Suprapubic skin (tissue), 4 donors: ENCODE measurements at places on chromosomes 7 and 10.
A peak's percentile ranks its signal among the peaks of the same experiment; 100 is the strongest.

DNA sequence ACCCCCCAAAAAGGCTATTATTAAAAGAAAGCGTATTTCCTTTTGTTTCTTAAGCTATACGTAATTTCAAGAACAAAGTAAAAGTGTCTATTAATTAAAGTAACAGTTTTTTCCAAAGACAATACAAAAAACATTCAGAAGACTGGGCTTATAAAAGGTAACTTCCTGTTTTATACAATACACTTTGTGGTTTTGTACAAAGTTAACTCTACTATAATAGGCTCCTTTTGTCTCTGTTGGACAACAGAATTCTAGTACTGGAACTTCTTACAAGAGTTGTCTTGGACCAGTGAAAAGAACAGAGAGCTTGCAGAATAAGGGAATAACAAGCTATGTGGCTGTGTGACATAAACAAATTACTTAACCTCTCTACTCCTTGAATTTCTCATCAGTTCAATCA, 21.5 kb downstream of the SFMBT2 start:
- no peaks in the 10 kb centered on the region for H3K36me3 ChIP-seq
- H3K27ac ChIP-seq = no peak overlapping the region
- no peaks in the 10 kb centered on the region for H3K27me3 ChIP-seq
- H3K4me3 ChIP-seq = no peak overlapping the region
- no peaks in the 10 kb centered on the region for H3K4me1 ChIP-seq

GRCh38 chr7:159040146-159040545, 104.5 kb downstream of the VIPR2 start:
- DNase-seq = no peak
- H3K4me3 ChIP-seq = no peak overlapping the region
- no peaks in the 10 kb centered on the region for H3K36me3 ChIP-seq
- no peaks in the 10 kb centered on the region for H3K27me3 ChIP-seq
- no peak overlapping the region for H3K27ac ChIP-seq
- H3K4me1 ChIP-seq = no peaks in the 10 kb centered on the region

DNA sequence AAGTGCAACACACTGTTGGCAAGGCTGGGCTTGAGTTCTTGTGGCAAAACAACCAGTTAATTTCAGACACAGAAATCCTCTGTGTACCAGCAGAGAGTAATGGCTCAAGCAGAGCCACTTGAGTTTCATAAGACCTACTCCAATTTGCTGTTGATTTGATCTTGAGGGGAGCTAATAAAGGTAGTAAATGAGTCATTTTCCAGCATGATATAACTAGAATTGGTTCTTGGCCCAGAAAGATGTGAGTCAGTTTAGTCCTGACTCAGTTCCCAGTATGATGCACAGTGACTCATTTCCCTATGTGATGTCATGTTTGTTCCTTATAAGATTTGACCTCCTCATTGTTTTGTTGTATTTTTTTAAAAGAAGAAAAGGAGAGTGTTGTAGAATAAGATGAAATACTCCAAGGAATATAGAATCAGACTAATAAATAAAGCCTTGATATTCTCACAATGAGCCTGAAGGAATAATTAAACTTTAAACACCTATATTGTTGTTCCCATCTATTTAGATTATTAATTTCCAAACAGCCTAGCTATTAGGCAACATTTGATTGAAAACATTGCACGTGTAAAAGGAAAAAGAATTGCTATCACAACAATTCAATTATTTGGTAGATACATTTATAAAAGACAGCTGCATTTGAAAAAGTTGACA, 186.2 kb downstream of the REEP3 start:
- peaks cover 39% of the 10 kb centered on the region for H3K4me1 ChIP-seq

DNA sequence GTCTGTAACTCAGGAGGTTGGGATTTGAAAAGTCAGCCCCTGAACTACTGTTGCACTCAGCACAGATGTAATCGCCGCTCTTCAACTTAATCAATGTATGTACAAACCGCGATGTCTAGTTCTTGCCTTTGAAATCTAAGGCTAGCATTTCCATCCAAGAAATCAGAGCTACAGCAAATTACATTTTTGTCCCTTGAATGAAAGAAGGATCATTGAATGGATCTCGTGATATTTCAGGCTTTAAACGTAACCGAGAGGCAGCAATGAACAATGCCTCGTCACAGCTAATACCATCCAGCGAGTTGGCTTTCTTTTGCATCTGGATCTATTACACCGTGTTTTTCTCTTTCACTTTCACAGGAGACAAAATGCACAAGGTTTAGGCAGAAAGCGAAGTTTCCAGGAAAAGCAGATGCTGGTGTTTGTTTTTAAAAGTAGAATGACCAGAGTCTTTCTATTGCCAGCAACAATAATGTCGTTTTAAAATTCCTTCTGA, 5.5 kb downstream of the SKIDA1 start:
- peaks cover 79% of the 10 kb centered on the region for H3K4me1 ChIP-seq
- peak overlapping the region; percentile 87 for H3K4me3 ChIP-seq
- H3K27ac ChIP-seq = peak overlapping the region; percentile 85
- no peaks in the 10 kb centered on the region for H3K36me3 ChIP-seq
- no peaks in the 10 kb centered on the region for H3K27me3 ChIP-seq
- DNase-seq = no peak
